ENCODE measurements at places on chromosomes 5 and 9. TPM values are rescaled to one million over a fixed set of nuclear protein-coding genes. Genes with fewer than 3 reads are reported as not detected.

The TNIP1 gene
- total RNA-seq = 65.6 TPM

The NME5 gene
- 0.53 TPM for total RNA-seq

- no peak for DNase-seq
Measured at GRCh38 chr5:64836786-64837185, 68.1 kb downstream of the CWC27 start.

- peak; percentile 32 for DNase-seq
Measured at GRCh38 chr5:52864371-52864770, 76.7 kb downstream of the ITGA1 start.

DNA sequence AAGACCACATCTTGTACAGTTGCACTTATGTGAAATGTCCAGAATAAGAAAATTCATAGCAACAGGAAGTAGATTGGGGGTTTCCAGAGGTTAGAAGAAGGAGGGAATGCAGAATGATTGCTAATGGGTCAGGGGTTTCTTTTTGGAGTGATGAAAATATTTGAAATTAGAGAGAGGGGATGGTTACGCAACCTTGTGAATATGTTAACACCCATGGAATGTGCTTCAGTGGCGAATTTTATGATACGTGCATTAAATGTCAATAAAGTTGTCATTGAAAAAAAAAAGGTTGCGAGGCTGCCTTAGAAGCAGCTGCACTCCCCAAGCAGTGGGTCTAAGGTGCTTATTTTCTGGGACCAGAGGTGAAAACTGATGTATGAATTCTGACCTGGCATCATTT lies 64.4 kb upstream of the SUB1 start:
- DNase-seq = no peak

- no peak for DNase-seq
Measured at GRCh38 chr9:135580664-135581380, 19.3 kb downstream of the PAEP start.

The ACSL6 gene
- total RNA-seq = 0.13 TPM

DNA sequence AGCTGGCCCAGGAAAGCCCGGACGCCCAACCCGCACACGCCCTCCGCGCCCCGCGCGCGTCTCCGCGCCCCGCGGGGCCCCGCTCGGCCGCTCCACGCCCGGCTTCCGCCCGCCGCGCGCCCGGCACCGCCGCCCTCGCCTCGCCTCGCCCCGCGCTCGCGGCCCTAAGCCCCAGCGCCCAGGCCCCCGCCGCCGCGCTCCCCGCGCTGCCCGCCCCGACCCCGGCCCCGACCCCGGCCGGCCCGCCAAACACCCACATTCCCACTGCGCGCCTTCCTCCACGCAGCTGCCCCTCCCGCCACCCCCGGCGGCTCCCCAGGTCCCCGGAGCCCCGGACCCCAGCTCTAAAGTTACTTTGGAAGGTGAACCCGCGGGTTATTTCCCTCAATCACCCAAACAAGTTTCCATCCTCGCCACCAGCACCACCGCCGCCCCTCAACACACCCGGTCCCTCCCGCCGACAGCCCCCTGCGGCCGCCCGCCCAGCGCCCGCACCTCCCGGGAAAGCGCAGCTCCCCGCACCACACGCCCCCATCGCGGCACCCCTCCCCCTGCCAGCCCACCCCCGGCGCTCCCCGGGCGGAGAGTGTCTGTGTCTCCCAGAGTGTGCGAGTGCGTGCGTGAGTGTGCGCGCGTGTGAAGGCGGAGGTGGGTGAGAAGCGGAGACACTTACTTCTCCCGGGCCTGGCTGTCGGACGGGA lies 439 bp downstream of the SSBP2 start:
- no peak for DNase-seq

The OMD gene
- not detected for total RNA-seq
